Activated T-helper 1 cell treated with anti-CD3 and anti-CD28 coated beads, Interleukin-12 subunit alpha, Interleukin-12 subunit beta, Interleukin-2, Interleukin-4 antibody, amounts not matched to agents 30 ng/mL and 10 ng/mL and 1 ng/mL, durations not matched to agents 14 hours and 24 hours and 36 hours (primary cell): ENCODE measurements at places on chromosomes 11 and 22. TPM values are rescaled to one million over a fixed set of nuclear protein-coding genes. Genes with fewer than 3 reads are reported as not detected.
A peak's percentile ranks its signal among the peaks of the same experiment; 100 is the strongest.

GRCh38 chr11:34840736-34841386, 75.3 kb downstream of the APIP start:
- no peak for DNase-seq

- DNase-seq: no peak
Measured at GRCh38 chr11:10044618-10045017, 249.4 kb downstream of the SBF2 start.

DNA sequence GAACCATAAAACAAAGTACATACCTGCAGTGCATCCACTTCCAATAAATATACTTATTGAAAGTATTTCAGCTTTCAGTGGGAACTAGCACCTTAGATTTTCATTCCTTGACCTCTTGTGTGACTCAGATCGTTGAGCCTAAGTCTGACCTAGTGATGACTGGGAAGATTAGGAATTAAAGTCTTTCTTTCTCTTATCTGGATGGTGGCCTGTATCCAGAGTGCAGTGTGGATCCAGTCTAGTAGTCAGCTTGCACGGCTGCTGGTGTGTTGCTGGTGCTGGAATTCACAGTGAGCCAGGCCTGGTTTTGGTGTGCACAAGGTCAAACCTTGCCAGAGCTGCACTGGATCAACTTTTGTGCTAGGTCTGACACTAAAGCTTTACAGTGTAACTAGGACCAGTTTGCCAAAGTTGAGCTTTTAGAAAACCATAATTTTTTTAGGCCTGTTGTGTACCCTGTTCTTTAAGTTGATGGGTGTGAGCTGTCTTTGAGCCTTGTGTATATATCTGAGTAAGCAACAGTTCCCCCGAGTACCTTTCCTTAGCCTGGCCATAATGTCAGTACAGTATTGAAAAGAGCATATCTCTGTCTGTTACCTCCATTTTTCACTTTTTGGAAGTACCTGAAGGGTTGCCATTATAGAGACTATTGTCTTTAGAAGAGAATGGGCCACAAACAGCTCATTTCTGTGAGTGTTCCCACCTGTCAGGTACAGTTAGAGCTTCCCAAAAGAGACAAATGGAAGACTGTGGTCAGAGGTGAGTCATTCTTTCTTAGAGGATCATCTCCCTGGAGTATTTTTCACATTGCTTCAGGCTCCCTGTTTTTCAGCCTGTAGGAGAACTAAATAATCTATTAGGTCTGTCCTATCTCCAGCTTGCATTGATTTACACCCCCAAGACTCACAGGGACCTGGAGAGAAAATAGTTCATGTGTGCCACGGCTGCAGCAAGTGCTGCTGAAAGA, 89.8 kb downstream of the ALX4 start:
- DNase-seq: no peak

GRCh38 chr11:117903505-117904382, 25.5 kb downstream of the TMPRSS13 start:
- DNase-seq: no peak

GRCh38 chr22:30556388-30556787, 9.8 kb upstream of the SEC14L6 start:
- no peak for DNase-seq

APOBEC3H gene
- 5.0 and 7.4 TPM in 2 replicates for total RNA-seq

GRCh38 chr11:65433657-65434056, 11.1 kb downstream of the NEAT1 start:
- DNase-seq: no peak

DNA sequence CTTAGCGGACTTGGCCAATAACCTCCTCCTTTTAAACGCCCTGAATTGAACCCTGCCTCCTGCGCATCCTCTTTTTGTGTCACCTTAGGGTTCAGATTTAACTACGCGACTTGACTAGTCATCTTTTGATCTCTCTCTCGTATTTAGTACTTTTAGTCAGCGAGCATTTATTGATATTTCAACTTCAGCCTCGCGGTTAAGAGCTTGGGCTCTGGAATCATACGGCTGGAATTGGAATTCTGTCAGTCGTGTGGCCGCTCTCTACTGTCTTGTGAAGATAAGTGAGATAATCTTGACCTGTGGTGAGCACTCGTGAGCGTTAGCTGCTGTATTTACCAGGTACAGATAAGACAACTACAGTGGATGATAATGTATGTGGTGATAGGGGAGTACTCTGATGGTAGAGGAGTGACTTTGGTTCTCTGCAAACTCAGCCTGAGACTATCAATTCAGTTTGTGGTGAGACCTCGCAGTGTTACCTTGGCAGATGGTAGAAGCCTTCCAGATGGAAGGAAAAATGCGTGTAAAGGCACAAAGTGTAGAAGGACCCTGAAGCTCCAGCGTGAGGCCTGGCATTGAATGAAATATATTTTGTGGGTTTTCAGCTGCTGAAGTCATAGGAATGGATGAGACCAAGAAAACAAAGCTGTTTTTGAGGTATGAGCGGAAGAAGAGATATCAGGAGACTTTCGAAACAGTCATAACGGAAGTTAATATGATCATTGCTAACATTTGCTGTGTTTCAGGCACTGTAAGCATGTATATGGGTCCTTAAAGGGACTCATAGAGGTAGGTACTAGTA, 682 bp downstream of the ATM start:
- peak; percentile 29 for DNase-seq

DNA sequence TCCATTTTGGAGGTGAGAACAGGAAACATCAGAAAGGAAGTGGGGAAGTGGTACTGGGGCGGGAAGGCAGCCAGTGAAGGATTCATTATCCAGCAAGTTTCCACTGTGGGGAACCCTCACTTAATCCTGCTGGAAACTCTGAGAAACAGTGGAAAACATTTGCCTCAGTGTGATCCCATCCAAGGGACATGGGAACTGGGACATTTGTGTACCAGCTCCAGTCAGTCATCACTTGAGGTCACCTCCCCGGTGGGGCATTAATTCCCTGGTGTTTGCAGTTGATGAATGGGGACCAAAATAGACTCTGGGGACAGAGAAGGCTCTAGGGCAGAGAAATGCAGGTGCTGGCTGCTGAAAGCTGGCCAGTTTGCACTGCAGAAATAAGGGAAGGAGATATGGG, 599.9 kb downstream of the BUD13 start:
- DNase-seq: no peak

B3GAT1 gene
- total RNA-seq: 0.13 and 0.39 TPM in 2 replicates

DNA sequence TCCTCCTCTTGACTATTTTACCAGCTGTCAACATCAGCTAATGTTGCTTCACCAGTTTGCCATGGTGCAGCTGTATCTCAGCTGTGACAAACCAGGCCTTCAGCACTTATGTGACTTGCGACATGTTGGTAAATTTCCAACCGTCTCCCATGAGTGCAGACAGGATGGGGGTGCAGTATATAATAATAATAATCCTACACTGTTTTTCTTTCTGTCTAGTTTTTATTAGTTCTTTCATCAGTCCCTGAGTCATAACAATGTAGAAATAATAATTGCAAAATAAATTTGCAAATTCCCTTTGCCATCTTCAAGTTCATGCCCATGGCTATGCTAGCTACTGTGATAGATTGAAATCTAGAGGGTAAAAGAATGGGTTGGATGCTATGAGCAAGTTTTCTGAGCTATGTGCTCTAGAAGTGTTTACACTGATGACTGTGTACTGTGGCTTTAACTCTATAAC, 4.9 kb downstream of the MMP13 start:
- DNase-seq: no peak

DNA sequence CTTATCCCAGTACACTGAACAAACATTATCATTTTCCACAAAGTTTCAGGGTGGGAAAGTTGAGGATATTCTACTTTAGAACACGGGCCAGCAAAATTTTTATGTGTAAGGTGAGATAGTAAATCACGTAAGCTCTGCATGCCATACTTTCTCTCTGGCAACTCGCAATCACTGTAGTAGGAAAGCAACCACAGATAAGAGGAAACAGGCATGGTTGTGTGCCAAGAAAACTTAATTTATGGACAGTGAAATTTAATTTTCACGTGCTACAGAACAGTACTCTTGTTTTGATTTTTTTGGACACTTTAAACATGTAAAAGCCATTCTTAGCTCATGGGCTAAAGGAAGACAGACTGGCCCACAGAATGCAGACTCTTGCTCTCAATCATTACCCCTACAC, 82.5 kb downstream of the LARGE1 start:
- DNase-seq: no peak

GRCh38 chr11:1854949-1855885, 2.3 kb downstream of the LSP1 start:
- peak; percentile 36 for DNase-seq

SLC1A2 gene
- total RNA-seq: not detected in 2 replicates

GGTLC3 gene
- total RNA-seq: not detected in 2 replicates

DNA sequence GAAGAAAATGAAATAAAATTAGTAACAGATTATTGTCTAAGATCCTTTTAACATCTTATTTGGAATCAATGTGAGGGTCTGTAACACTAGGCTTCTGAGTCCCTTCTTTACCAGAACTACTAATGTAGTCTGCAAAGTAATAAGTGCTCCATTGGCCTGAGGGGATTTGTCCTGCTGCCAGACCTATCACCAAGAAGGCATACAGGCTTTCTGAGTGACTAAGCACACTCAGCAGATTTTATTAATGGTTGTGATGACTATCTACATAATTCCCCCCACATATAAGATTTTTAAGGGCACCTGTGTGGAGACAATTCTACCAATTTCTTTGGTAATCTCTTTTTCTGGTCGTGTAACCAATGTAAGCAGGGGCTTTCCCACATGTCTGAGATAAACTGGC, 365.0 kb upstream of the FAT3 start:
- no peak for DNase-seq

OR8B4 gene
- not detected in 2 replicates for total RNA-seq

CYP2D6 gene
- total RNA-seq: 4.1 and 4.6 TPM in 2 replicates

GRCh38 chr11:114678125-114679036, at the start of gene NXPE2:
Gene NXPE2, plus strand, starts transcription at chr11:114678527. Its CDS starts 49 bp downstream, at chr11:114678576.
- no peak for DNase-seq
